ENCODE measurements at places on chromosomes 13 and 19. TPM values are rescaled to one million over a fixed set of nuclear protein-coding genes. Genes with fewer than 3 reads are reported as not detected.

GRCh38 chr13:98420554-98421175 is 156.2 kb downstream of the STK24 start:
- peaks cover 34% of the 10 kb centered on the region for H3K36me3 ChIP-seq
- H3K4me1 ChIP-seq, result peaks cover 20% of the 10 kb centered on the region
- peak overlapping the region; percentile 76 for H3K27ac ChIP-seq
- no peak overlapping the region for H3K4me3 ChIP-seq
- no peak for DNase-seq

The RNF225 gene
- not detected for total RNA-seq

DNA sequence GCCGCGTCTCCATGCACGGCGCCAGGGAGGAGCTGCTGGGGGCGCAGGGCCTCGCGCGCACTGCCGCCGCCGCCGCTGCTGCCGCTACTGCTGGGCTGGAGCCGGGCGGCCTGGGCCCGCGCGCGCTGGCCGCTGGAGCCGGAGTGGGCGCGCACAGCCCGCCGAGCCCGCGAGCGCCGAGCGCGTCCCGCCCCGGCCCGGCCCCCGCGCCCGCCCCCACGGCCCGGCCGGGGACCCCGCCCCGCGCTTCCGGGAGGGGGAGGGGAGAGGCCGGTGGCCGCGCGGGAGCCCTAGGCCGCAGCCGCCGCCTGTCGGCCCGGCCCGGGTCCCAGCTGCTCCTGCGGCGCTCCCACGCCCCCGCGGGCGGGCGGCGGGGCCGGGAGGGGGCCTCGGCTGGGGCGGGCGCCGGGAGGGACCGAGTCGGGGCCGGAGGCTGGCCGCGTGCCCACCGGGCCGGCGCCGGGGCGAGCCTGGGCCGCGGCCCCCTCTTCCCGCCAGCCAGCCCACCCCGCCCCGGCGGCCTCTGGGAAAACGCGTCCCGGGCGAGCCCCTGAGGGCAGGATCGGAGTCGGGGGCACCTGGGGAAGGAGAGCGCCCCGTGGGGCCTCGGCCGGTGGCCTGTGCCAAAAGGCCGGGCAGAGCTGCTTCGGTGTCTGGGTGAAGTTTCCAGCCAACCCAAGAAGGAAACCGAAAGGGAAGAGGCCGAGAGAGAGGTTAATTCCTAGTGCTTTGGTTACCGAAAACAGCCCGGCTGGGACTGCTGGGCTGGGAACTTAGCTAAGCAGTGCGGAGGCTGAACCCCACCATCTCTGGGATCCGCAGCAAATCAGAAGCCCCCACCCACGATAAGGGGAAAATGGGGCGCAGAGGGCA is at the start of gene STK24:
TSS of gene STK24 (minus strand) at position 145 of the 873 bp plus-strand sequence. CDS start 321 bp downstream, outside the sequence.
- peak within 1 kb of the TSS; percentile 98 for H3K27ac ChIP-seq
- peak; percentile 77 for DNase-seq
- no peaks in the 10 kb centered on the region for H3K36me3 ChIP-seq
- H3K4me1 ChIP-seq, result peaks cover 68% of the 10 kb centered on the region

The FOSB gene
- total RNA-seq, result 29.8 TPM

The GPR183 gene
- 19.3 TPM for total RNA-seq

The RFPL4AL1 gene
- total RNA-seq, result not detected

The GZMM gene
- total RNA-seq, result not detected

The ABHD13 gene
- total RNA-seq, result 25.3 TPM

GRCh38 chr19:29681422-29682235 is 16.4 kb downstream of the PLEKHF1 start:
- no peaks in the 10 kb centered on the region for H3K27me3 ChIP-seq
- H3K27ac ChIP-seq, result no peak overlapping the region
- no peak for DNase-seq
- H3K4me3 ChIP-seq, result no peak overlapping the region
- peaks cover 75% of the 10 kb centered on the region for H3K4me1 ChIP-seq

DNA sequence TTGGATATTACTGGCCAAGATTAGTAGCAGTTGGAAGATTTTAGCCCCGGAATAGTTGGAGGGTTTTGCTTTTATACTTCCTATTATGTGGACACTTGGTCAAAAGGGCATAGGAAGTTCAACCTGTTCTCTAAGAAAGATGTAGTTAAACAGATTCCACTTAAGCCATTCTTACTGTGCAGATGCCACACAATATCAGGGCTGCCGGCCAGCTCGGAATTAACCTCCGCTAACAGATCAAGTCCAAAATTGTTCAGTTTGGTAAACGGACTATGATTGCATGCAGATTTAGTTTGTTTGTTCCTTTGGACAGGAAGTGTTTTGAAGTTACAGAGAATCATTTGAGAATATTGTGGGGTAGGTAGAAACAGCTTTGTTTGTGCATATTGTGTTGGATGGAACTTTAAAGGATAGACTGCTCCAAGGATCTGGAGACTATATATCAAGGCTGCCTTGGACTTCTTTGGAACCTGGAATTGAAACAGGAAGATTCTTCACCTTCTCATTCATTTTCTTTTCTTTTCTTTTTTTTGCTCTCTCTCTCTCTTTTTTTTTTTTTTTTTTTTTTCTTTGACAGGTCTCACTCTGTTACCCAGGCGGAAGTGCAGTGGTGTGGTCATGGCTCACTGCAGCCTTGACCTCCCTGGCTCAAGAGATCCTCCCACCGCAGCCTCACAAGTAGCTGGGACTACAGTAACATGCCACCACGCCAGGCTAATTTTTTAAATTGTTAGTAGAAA is 5.0 kb upstream of the SPRY2 start:
- peaks cover 17% of the 10 kb centered on the region for H3K4me1 ChIP-seq
- no peaks in the 10 kb centered on the region for H3K27me3 ChIP-seq
- H3K27ac ChIP-seq, result no peak overlapping the region
- no peak for DNase-seq
- H3K36me3 ChIP-seq, result no peaks in the 10 kb centered on the region

The ZNF229 gene
- not detected for total RNA-seq

The PRSS57 gene
- total RNA-seq, result not detected

The INAFM1 gene
- total RNA-seq, result 7.7 TPM

GRCh38 chr19:33497131-33497777 is 24.3 kb downstream of the PEPD start:
- no peak overlapping the region for H3K27ac ChIP-seq
- H3K36me3 ChIP-seq, result peaks cover 3% of the 10 kb centered on the region
- H3K27me3 ChIP-seq, result no peaks in the 10 kb centered on the region
- H3K4me1 ChIP-seq, result no peaks in the 10 kb centered on the region

DNA sequence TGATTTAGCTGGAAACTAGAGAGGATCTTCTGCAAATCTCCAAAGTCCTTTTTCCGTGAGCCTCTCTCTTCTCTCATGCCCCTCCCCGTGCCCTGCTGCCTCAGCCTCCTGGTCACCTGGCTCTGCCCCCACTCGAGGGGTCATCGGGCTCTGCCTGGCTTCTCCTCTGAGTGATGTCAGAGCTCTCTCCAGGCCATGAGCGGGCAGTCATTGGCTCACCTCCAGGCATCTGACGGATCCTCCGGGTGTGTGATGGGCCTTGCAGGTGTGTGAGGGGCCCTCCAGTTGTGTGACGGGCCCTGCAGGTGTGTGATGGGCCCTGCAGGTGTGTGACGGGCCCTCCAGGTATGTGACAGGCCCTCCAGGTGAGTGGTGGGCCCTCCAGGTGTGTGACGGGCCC is 10.3 kb upstream of the GAS6 start:
- DNase-seq, result no peak
- H3K27ac ChIP-seq, result no peak overlapping the region
- no peaks in the 10 kb centered on the region for H3K36me3 ChIP-seq
- H3K4me1 ChIP-seq, result no peaks in the 10 kb centered on the region

DNA sequence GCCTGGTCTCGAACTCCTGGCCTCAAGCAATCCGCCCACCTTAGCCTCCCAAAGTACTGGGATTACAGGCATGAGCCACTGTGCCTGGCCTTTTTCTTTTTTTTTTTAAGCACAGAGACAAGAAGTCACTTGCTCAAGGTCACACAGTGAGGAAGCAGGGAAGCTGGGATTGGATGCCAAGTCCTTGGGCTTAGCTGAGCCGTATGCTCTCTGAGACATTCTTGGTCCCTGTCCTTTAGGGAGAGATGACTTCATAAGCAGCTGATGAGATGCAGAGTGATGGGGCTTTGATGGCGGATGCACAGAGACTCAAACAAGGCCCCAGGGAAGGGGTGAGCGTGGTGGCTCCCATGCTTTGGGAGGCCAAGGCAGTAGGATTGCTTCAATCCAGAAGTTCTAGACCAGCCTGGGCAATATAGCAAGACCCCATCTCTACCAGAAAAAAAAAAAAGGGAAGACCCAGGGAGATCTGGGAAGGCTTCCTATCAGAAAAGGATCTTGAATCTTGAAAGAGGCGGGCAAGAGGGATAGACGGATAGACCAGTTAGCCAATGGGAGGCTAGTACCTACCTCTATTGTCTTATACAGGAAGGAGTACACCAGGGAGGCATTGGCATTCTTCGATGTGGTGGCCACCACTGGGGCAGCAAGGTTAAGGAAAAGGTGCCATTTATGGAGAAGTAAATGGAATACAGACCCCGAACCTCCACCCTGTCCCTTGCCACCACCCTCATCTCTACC is 3.9 kb downstream of the AP1M2 start:
- no peaks in the 10 kb centered on the region for H3K27me3 ChIP-seq
- DNase-seq, result no peak
- H3K4me3 ChIP-seq, result no peak overlapping the region
- H3K4me1 ChIP-seq, result peaks cover 15% of the 10 kb centered on the region

The BORCS8 gene
- total RNA-seq, result 96.9 TPM
